ENCODE measurements at places on chromosomes 13 and 19.

DNA sequence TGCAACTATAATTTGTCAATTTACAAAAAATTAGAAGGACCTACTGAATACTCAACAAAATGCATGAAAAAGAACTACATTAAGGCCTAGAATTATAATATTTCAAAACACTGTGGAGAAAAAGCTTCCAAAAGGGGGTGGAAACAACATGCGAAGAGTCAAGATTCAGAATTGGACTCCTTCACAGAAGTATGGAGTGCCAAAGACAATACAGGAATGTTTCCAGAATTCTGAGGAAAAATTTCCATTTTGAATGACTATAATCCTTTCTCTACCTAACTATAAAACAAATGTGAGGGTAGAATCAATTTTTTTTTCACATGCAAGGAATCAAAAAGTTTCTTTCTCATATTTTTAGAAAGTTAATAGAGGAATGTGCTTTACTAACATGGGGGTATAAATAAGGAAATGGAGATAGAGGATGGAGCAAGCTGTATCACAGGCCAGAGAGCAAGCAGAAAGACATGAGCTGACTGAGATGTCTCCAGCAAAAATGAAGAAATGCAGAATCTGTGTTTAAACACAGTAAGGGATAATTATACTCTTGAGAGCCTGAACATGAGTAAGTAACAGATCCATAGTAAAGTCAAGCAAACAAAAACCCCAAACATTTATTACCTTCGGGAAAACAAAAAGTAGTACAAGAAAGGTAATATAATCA is 39.5 kb upstream of the SMAD9 start:
- no peak for DNase-seq

- no peak for DNase-seq
Measured at GRCh38 chr19:48946463-48947257, 8.0 kb upstream of the BAX start.

GRCh38 chr13:99994638-99995020 is 13.0 kb downstream of the ZIC2 start:
- no peak for DNase-seq

DNA sequence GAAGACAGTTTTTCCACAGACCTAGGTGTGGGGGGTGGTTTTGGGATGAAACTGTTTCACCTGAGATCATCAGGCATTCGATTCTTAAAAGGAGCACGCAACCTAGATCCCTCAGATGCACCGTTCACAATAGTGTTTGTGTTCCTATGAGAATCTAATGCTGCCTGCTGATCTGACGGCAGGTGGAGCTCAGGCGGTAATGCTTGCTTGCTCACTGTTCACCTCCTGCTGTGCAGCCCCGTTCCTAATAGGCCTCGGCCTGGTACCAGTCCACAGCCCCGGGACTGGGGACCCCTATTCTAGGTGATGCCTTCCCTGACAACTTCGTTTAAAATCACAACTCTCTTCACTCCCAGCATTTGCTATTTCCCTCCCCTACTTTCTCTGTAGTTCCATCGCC is 149.6 kb downstream of the IER2 start:
- no peak for DNase-seq

- no peak for DNase-seq
Measured at GRCh38 chr13:38518328-38518727, 168.5 kb upstream of the FREM2 start.

DNA sequence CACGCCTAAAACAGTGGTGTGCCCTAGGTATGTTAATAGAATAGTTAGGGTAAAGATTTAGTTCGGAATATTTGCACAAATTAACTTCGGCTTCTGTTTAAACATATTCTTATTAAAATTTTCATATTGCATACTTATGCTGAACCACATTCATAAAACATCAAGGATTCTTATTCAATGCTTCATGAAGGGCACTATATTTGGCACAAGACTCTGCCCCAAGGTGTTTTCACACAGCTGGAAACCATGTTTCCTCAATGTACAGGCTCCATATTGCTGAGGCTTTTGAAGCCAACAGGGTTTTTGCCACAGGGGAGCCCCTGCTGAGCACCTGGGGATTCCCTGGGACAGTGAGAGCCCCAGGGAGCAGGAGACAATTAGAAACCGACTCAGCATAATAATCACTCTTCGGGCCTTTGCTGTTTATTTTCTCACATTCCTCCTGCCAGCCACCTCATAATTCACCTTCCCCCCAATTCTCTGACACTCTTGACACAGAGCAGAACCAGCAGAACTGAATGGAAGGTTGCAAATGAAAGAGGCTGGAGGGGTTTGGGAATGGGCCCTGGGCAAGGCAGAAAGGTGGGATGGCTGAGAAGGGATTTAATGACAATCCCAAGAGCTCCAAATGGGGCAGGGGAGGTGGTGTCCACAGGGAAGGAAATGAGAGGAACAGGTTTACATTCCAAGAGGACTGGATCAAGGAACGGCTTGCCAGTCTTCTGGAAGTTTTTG is 72.3 kb upstream of the POMP start:
- DNase-seq: no peak

DNA sequence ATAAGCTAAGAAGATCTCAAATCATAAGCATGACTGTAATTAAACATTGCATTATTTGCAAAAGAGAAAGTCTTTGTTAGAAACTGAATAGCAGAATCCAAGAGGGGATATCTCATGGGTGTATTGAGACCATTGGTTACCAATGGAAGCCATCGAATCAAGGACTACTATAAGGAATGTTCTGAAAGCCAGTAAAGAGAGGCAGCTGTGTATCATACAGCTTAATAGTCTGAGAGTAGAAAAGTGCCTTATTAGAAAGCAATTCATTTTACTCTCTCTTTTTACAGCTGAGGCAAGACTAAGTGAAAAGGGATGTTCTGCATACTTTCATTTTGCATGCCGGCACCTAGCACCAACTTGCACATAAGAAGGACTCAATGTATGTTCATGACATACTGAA is 7.6 kb upstream of the DCT start:
- DNase-seq: no peak

- DNase-seq: no peak
Measured at GRCh38 chr13:50846861-50847475, 3.5 kb upstream of the DLEU7 start.

DNA sequence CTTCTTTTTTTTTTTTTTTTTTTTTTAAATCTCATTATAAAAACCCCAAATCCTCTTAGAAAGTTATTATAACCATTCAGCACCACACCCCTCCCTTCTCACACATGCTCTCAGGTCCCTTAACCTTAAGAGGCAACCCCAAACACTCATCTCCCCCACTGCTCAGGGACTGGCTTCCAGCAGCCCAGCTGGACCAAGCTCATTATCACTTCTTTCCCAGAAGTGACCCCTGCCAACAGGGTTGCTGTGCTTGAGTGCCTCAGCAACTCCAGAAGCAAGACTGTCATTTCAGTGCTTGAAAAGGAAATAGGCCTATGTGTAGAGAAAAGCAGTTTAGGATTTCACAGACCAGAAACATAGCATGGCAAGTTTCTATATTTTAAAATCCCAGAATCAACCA is 84.3 kb downstream of the SLAIN1 start:
- DNase-seq: no peak

- DNase-seq: no peak
Measured at GRCh38 chr19:345320-345879, 804 bp upstream of the MIER2 start.

DNA sequence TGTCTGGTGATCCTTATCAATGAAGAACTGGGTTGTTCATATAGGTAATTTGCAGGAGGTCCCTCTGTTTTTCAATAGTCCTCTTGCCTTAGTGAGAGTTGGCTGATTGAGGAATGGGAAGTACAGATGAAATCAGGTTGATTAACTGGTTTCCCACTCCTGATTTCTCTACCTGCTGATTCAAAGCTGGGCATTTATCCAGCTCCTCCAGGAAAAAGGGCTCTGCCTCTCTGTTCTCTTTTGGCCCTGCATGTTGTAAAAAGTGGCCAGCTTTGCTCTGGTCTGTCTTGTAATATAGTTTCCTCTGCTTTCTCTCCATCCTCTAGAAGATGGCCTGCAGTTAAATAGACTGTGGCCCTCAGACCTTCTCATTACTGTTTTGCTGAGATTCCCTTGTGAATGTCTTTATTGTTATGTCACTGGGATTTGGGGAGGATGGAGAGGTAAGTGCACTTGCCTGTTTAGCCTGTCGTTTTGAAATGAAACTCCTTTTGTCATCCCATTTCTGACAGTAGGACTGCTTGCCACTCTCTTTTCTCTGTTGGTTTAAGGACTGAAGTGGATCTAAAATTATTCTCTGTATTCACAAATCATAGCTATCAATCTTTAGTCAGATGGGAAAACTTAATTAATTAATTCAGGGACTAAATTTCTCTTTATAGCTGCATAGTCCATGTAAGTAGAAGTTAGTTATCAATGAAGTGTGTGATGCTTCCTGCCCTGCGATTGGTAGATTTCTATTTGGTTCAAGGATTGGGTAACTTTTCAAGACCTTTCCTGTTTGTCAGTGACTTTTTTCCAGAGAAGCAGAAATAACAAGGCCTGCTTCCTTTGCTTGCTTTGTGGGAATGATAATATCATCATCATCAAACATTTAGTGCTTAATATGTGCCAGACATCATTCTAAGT is 28.5 kb downstream of the GARRE1 start:
- DNase-seq: no peak

- peak; percentile 78 for DNase-seq
Measured at GRCh38 chr19:4567584-4568071, 8.1 kb upstream of the SEMA6B start.

GRCh38 chr13:46405457-46405856 is 18.4 kb upstream of the RUBCNL start:
- no peak for DNase-seq

DNA sequence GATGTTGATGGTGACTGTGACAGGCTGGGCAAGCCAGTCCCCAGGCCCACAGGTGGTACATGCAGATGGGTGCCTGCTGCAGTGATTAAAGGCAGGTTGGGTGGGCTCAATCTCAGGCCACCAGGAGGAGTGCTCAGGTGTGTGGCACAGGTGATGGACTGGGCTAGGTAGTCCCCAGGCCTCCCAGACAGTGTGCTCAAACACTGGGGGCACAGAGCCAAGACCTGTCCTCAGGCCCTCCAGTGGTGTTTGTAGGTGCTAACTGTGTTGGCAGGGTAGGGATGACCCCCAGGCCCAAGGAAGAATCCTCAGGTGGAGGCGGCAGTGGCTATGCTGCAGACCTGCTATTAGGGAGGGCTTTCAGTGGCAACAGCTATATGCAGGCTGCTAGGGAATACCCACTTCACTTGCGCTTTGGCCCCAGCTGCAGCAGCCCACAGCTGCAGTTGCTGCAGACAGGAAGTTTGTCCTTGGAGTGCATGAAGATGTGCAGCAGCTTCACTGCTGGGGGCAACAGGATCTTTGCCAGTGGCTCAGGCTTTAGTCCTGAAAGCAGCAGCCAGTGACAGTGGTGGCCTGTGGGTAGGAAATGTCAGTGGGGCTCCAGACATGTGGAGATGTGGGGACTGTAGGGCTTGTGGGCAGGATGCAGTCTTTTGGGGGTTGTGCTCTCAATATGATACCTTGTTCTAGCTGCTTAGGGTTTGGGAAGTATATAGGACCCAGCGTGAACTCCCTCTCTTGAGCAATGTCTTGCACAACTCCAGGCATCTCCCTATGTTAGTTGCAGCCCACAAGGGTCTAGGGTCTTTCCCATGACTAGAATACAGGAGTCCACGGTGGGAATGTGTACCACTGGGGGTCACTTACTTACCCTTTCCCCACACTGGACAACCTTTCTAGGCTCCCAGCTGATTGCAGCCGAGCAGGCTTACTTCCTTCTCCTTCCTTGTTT is 54.1 kb upstream of the MLNR start:
- peak; percentile 40 for DNase-seq

DNA sequence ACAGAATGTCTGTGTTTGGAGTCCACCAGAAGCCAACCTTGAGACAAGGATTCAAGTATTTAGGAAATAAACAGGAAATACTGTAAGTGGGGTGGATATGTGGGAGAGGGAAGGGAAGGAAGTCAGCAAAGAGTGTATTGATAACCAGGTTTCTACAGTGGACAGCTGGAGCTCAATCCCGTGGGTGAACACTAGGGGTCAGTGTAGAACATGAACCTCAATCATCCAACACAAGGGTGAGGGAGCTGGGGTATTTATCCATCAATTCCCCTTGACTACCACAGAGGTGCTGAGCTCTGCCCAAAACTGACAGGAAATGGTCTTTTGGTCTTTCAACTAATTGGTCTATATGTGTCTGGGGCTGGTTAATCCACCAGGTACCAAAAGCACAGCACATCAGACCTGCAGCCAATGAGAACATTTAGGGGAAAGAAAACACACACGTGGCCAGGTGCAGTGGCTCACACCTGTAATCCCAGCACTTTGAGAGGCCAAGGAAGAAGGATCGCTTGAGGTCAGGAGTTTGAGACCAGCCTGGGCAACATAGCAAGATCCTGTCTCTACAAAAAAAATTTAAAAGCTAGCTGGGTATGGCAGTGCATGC is 5.6 kb upstream of the SYDE1 start:
- DNase-seq: no peak

- DNase-seq: no peak
Measured at GRCh38 chr19:34171539-34171876, 796 bp upstream of the LSM14A start.

DNA sequence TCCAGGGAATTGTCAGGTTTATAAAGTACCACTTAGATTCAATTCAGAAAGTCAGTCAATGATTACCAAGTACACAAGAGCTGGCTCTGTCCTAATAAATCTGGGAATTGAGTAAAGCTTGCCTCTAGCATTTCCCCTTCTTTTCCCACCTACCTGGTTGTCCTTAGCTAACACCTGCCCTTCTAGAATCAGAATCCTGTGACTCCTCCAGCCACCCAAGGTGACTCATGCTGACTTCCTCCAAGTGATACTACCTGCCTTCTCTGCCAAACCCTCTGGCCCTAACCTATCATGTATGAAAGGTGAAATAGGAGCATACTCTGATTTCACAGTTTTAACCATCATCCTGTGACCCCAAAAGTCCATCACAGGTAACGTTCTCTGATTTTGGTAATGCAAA is 151.2 kb downstream of the DIAPH3 start:
- DNase-seq: no peak

DNA sequence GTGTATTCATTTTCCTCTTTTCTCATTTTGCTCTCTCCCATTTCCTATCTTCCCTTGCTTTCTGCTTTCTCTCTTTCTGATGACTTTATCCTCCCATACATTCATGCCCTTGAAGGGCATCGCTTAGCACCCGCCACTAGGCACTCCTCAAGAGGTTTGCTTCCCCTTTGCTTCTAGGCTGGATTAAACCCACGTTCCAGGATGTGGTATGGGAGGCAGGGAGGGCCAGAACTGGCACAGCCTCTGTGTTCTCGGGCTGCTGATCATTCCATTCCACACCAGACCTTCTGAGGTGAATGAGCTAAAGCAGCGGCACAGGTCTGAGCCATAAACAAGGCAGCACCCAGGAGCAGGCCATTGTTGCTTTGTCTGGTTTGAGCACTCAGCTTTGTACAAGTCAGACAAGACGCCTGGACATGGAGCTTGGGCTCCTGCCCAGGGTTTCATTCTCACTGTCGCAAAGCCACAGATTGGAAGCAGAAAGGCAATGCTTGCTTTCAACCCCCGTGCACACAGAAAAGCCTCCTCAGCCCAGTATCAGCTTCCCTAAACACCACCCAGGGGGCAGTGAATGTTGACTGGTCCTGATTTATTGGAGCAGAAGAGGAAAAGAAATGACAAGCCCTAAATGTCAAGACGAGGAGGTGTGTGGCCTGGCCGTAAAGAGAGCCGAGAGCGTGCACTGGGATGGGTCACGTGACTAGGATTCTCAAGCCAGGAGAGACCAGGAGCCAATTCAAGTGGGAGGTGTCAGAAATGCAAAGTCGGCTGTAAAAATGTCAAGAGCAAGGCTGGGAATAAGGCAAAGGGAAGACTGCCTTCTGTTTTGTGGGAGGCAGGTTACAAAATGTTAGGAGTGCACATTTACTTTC is 218.0 kb upstream of the SERP2 start:
- peak; percentile 71 for DNase-seq

GRCh38 chr19:45125975-45126493 is 33.1 kb downstream of the PPP1R37 start:
- DNase-seq: peak; percentile 72

- no peak for DNase-seq
Measured at GRCh38 chr13:112651311-112651710, 38.5 kb upstream of the ATP11A start.
